ENCODE measurements at places on chromosomes 11 and 22.

DNA sequence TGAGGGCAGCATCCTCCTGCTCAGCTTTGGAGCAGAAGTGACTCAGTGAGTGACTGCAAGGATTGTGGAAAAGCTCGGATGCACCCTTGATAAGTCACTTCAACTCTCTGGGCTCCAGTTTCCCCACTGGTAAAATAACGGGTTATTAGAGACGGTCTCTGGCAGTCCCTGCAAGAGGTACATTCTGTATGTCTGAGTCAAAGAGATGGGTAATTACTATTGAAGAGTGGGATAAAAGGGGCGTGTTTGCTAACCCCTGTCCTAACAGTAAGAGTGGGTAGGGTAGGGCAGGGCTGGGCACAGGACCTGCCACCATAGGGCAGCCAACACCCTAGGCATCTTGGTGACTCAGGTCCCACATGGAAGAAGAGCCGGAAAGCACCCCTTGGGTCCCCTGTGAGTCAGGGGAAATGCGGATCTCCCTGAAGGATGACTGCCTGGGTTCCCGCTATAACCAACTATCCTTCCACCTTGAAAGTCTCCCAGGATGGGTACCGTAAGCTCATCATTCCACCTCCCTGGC lies 7.3 kb upstream of the AHNAK start:
- no peak for DNase-seq

DNA sequence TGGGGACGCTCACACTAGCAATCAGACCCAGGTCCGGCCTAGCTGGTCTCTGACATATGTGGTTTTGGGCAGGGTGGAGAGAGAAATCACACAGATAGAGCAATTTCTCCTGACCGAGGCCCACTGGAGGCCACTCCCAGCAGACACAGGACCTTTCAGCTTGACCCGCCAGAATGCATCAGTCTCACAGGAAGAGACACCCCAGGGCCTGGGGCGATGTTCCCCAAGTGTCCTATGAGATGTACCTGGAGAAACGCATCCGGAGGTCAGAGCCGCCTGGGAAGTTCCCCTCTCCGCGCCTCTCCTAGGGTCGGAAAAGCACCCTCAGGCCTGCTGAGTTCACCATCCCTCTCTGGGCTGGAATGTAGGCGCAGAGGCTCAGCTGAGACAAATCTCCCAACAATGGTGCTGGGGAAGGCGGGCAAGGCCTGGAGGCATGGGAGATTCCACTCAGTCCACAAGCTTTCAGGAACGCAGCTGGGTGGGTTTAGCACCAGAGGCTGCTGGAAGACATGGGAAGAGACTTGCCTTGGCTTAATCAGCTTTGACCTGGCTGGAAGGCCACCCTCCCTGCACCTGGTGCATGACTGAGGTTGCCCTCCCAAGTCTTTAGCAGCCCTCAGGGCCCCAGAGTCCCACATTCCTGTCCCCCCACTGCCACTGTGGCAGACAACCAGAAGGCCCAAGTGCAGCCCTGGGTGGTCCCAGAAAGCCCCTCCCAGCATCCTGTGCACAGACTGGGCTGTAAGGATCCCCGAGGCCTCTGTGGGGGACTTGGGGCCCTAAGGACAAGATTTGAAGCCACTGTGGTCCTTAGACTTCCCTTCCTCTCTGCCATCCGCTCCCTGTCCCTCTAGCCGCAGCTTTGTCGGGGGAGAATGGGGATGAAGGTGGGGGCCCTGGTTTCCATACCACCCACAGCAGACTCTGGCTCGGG lies 57.5 kb downstream of the RTL6 start:
- DNase-seq: no peak

DNA sequence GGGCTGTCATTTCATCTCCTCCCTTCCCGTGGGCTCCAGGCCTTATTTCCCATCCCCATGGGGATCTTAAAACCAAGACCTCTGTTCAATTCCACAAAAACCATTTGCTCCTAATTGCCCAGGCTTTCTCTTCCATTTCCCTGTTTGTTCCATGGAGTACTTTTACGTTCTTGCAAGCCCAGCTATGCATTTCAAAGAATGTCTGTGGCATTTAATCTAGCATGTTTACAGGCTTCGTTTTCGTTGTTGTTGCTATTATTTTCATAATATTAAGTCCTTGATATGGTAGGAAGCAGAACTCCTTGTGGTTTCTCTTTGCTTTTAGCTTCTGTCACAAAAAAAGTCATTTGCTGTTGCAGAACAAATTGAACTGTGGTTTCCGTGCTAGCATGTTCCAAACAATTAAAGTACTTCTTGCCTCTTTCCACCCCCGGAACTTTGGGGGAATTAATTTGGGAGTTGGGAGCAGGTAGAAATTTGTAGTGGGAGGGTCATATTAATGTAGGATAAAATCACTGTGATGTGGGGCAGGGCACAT lies 68.1 kb upstream of the SLC22A12 start:
- DNase-seq: no peak

- DNase-seq: no peak
Observed at GRCh38 chr22:44638971-44639760, 62.8 kb upstream of the PRR5 start.

DNA sequence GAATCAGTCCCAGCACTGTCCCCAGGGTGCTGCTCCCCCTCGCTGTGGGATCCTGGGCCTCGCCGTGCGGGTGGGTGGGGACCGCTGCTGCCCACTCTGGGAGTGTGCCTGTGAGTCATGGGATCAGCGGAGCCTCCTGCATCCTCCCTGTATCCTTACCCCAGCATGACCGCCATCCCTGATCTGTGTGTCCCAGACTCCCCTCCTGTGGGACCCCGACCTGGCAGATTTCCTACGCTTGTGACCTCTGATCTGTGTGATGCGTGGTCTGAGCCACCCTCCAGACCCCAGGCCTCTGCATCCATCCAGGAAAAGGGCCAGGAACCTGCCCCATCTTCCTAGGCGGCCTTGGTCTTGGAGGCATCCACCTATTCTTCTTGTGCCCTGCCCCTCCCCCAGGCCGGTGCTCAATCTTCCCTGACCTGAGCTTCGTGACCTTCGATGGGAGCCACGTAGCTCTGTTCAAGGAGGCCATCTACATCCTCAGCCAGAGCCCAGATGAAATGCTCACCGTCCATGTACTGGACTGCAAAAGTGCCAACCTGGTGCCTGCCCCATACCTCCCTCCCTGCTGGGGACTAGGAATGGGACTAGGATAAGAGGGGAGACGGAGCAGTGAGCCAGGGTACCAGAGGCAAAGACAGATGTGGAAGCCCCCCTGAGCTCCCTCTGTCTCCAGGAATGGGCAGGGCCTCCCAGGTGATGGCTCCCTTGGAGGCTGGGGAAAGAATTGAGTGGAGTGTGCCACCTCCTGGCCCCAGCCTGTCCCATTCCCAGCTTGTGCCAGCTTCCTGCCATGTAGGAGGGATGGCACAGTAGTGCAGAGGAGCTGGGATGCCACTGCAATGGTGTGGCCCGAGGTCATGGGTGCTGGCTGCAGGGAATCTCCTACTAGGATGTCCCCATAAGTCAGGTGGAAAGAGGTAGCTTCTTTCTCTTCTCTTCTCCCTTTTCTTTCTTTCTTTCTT lies 65.4 kb downstream of the OTOG start:
- DNase-seq: no peak

- DNase-seq: peak; percentile 71
Observed at GRCh38 chr11:126332221-126332711, 23.2 kb upstream of the ST3GAL4 start.

DNA sequence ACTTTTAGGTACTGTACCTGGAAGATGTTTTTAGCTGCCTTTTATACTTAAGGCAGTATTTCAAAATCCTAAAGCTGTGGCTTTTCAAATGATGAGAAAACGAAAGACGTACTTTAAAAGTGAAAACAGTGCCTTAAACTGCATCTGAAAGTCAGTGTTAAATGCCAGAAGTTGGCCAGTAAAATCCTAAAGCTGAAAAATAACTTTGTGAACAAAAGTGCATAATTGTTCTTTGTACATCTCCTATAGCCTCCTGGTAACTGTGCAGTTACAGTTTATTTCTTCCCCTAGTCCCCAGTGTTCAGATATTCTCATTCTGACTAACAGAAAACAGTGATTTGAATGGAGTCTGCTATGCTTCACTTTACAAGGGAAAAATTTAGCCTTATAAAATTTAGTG lies 6.8 kb downstream of the EED start:
- DNase-seq: no peak

DNA sequence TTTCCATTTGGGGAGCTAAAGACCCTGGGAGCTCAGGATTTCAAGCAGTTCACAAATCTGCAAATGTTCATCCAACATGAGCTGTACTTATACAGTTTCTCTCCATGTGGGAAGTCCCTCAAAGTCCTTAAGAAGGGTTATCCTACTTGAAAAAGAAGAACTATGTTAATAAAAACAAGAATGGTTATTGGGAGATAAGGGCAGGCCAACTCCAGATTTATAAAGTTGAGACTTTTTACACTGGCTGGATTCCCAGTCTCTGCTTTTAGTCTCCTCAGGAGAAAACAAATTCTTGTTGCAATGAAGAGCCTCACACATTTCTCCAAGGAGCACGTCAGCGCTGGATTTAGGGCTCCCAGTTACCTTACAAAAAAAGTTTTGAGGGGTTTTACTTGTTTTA lies 34.2 kb upstream of the CTTN start:
- no peak for DNase-seq

DNA sequence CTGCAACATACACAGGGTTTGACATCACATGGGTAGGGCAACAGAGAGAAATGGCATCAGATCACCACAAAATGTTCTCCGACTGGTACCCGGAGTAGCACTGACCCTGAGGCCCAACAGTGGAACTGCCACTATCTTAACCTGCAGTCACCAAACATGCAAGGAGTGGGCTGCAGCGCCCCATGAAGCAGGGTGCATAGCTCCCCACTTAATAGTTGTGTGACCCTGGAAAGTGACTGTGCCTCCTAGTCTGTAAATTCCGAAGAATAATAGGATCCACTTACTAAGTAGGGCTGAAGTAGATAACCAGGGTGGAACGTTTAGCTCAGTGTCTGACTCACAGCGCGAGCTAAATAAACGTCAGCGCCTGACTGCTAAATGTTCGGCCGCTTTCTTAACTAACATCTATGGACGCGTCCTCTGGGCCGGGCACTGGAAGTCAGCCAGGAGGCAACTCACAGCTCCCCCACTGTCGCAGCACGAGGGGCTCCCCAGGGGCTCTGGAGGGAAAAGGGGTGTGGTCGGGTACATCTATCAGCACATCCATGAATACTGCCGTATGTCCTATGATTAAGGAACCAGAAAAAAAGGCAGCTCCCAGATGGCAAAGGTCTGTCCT lies 777 bp downstream of the LTO1 start:
- DNase-seq: peak; percentile 25

GRCh38 chr11:116033931-116034553 lies 529.8 kb upstream of the CADM1 start:
- no peak for DNase-seq

GRCh38 chr11:70473873-70474690 lies 75.8 kb downstream of the CTTN start:
- DNase-seq: no peak

- DNase-seq: no peak
Observed at GRCh38 chr11:18770479-18771125, 21.0 kb downstream of the PTPN5 start.

- DNase-seq: no peak
Observed at GRCh38 chr11:82732348-82732733, 1.3 kb downstream of the FAM181B start.

DNA sequence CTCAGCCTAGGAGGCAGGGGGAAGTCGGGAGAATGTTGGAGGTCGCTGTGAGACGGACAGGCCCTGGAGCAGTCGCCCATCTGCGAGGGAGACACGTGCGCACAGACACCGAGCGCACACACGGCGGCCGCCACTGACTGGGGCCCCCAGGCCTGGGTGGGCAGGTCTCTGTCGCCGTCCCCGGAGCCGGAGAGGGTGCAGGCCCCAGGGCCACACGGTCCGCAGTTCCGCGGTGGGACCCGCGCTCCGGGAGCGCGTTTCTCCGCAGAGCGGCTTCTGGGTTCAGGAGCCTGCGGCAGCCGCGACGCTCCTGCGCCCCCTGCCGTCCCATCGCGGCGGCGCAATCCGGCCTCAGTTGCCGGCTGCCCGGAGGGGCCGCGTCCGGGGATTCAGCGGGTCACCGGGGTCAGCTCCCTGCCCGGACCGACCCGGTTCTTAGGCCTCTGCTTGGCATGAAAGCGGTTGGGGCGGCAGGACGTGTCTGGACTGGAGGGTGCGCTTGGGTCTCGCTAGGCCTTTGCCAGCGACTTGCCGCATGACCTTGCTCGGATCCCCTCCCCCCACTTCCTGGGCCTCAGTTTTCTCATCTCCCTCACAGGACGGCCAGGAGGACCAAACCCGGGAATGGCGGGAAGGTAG lies 31.2 kb downstream of the PDE2A start:
- DNase-seq: peak; percentile 77

DNA sequence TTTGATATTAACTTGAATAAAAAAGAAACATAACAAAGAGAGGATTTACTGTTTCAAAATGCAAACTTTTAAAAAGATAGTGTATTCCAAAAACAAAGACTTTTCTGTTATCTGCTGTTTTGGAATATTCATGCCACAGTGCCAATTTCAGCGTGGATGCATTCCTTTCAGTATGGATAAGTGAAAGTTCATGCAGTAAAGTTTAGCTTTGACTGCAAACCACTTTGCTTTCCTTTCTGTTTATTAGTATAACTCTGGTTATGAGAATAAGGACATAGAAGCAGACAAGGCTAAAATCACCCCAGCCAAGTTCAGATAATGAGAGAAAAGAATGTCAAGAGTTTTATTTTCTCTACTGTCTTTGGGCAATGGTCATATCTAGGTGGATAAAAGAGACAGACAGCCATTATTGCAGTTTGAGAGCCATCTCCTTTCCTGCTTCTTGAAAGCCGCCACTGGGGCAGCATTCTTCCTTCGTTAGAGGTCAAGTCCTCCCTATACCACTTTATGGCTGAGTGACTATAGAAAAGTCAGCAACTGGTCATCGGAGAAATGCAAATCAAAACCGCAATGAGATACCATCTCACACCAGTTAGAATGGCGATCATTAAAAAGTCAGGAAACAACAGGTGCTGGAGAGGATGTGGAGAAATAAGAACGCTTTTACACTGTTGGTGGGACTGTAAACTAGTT lies 82.4 kb upstream of the BLID start:
- no peak for DNase-seq

DNA sequence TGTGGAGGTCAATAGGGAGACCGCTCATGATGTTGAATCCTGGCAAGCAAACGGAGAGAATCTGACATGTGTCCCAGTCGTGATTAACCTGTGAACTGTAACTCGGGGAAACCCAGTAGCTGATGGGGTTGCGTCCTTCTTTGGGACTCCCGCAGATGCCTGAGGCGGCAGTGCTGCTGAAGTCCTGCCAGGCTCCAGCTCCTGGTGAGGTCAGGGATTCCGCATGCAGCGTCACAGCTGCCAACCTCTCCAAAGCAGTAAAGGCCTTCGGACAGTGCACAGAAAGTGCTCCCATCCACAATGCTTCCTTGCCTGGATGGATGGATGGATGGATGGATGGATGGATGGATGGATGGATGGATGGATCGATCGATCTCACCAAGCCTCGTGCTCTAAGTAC lies 13.5 kb downstream of the KCNQ1 start:
- DNase-seq: no peak

- DNase-seq: peak; percentile 60
Observed at GRCh38 chr11:122085264-122085663, 30.8 kb downstream of the BLID start.

GRCh38 chr11:59187587-59187986 lies 15.7 kb downstream of the DTX4 start:
- no peak for DNase-seq

Data from HTR-8/SVneo (cell line).